Muscle of leg (tissue), 16 donors: ENCODE measurements at places on chromosomes 4 and X.
A peak's percentile ranks its signal among the peaks of the same experiment; 100 is the strongest.

- DNase-seq, result no peak
Observed at GRCh38 chr4:8316911-8317351, 47.4 kb downstream of the HTRA3 start.

DNA sequence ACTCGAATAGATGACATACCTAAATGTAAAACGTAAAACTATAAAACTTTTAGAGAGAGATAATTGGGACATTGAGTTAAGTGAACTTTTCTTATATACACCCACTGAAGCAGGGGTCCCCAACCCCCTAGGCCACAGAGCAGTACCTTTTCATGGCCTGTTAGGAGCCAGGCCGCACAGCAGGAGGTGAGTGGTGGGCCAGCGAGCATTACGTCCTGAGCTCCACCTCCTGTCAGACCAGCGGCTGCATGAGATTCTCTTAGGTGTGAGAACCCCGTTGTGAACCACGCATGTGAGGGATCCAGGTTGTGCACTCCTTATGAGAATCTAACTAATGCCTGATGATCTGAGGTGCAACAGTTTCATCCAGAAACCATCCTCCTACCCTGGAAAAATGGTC is 114.8 kb downstream of the HMX1 start:
- no peak for DNase-seq

GRCh38 chr4:10831727-10832408 is 147.3 kb upstream of the CLNK start:
- DNase-seq, result no peak

- peak; percentile 66 for DNase-seq
Observed at GRCh38 chr4:186948361-186949242, 224.9 kb upstream of the FAT1 start.

DNA sequence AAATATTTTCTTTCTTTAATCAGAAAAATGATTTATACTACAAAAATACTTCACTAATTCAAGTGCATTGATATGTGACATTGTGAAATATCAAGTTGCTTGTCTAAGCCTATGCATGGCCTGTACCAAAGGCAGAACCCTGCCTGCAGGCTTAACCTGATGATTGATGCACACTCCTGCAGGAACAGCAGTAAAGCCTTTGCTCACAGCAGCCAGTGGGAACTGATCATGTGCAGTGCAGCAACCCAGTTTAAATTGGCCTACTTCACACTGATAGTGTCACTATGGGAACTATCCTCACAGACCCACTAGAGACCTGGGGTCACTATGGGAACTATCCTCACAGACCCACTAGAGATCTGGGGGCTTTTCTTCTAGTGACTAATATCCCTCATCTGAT is 603.8 kb downstream of the RAPGEF2 start:
- no peak for DNase-seq

GRCh38 chr4:3372933-3373465 is 68.8 kb upstream of the HGFAC start:
- DNase-seq, result peak; percentile 77

GRCh38 chr4:87542734-87543312 is 13.6 kb upstream of the SPARCL1 start:
- no peak for DNase-seq

- DNase-seq, result no peak
Observed at GRCh38 chr4:164304861-164305260, 449.1 kb upstream of the SMIM31 start.

GRCh38 chrX:124346117-124346876 is at the start of gene SH2D1A:
Gene SH2D1A (plus strand): TSS chrX:124346563. CDS start chrX:124346643, 80 bp downstream.
- no peak for DNase-seq

GRCh38 chr4:90689739-90690138 is 562.5 kb downstream of the CCSER1 start:
- no peak for DNase-seq

DNA sequence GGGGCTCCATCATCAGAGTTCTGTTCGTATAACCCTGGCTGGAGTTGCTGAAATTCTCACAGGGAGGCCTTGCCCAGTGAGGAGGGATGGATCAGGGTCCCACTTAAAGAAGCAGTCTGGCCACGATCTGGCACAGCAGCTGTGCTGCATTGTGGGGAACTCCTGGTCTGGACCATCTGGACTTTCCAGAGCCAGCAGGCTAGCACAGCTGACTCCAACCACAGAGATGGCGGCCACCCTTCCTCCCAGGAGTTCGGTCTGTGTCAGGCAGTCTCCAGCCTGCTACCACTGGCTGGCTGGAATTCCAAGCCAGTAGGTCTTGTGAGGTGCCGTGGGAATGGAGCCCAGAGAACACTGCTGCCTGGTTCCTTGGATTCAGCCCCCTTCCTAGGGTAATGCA is 62.0 kb downstream of the SLAIN2 start:
- no peak for DNase-seq
